ENCODE measurements at places on chromosomes 1 and 21.

DNA sequence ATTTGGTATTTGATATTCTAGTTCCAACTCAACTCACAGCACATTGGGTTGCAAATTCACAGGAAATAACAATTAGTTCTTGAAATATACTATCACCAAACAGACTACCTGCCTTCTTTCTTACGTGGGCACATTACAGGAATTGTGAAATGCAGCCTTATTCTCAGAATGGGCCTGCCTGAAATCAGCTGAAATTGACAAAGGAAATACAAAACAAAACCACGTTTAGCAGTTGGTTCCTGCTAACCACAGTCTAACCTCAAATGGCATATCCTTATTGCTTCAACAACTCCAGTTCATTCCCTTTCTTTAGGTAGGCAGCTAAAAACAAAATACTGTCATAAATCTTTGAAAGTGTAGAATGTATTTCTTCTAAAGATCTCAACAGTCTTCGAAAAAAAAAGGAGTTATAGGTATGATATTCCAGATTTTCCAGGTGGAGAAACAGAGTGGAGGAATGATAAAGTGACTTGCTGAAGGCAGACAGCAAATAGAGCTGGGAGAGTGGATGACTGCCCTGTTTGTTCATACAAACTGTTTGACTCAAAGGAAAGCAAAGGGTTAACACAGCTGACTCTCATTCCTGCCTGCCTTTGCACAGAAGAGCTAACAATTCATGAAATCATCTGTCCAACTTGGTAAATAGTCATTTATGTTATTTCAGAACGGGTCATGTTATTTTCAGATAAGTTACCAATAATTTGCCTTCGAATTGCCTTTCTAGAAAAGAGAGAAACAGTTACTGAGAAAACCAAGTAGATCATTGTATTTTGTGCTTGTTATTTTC is 1.6 kb upstream of the GREM2 start:
- peak; percentile 43 for DNase-seq

GRCh38 chr1:201648066-201648906 is 109.4 kb downstream of the NAV1 start:
- peak; percentile 79 for DNase-seq

GRCh38 chr1:201625226-201625761 is 86.4 kb downstream of the NAV1 start:
- peak; percentile 98 for DNase-seq

DNA sequence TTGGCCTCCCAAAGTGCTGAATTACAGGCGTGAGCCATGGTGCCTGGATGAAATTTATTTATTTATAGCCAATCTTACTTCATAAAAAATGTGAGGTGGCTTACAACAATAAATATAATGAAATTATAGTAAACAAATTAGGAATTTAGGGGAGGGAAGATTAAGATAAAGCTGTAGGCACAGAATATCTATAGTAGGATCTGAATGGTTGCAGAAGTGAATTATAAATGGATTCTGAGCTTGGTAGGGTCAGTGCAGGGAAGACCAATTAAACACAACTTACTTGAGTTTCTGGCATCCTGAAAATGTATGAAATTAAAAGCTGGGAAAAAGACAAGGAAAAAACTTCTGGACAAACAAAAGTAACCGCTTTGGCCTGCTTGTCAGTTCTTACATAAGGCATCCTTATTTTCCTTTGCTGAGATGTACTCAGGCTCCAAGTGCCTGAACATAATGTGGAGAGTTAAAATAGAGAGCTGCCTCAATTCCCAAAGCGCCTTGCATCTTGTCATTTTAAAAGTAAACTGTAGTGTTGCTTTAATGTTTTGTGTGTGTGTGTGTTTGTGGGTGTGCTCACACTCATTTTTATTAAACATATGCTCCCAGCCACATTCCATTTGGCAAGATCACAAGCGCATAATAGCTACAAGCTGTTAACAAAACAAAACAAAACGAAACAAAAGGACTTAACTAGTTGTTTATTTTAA is 247.3 kb downstream of the S1PR1 start:
- DNase-seq: peak; percentile 17

DNA sequence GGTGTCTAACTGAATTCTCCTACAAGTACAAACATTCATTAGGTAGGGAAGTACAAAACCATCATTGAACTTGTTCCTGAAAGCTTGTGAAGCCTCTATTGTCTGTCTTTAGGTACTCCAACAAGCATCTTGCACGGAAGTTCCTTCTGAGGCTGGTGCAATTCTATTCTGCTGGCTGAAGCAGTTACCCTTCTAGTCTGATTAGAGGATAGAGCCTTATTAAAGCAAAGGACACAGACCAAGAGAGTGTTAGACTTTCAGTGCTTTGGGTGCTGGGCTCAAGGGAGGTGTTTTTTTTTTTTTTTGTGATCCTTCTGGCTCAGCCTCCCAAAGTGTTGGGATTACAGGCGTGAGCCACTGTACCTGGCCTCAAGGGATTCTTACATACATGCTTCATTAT is 43.8 kb downstream of the HHAT start:
- DNase-seq: no peak

DNA sequence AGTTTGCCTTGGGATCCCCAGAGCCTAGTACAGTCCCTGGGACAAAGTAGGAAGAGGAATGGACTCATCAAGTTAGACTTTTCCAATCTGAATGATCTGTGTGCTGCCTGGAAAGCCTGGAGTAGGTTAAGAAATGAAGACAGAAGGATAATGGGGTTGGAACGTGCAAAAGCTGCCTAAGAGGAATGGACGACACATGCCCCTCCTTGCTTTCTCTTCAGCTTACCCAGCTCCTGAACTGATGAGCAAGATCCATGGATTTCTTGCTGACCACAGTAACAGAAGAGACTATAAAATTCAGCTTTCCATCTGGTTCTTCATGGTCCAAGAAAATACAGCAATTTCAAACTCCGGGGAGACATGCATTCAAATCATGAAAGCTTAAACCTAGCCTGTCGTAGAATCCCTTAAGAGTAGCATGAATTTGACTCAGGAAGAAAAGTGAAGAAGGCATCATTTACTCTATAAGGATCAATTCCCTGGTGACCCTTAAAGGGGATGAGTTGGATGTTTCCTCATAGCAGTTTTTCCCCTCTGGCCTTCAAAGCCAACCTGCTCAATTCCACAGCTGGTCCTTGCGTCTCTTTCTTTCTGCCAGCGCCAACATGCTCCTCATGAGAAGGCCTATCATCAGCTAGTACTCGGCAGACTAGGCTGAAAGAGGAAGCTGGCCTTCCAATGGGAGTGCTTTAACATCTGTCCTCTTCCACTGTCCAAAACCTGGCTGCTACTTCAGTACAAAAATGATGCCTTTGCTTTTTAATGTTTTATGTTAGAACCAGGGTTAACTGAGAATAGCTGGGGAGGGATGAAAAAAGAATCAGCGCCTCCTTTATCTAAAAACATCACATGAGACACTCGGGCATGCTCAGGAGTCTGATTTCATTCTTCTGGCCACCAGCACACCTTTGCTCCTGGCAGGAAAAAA is 5.7 kb upstream of the PEF1 start:
- peak; percentile 58 for DNase-seq

- peak; percentile 58 for DNase-seq
Observed at GRCh38 chr1:219412772-219413171, 200.1 kb downstream of the ZC3H11B start.

DNA sequence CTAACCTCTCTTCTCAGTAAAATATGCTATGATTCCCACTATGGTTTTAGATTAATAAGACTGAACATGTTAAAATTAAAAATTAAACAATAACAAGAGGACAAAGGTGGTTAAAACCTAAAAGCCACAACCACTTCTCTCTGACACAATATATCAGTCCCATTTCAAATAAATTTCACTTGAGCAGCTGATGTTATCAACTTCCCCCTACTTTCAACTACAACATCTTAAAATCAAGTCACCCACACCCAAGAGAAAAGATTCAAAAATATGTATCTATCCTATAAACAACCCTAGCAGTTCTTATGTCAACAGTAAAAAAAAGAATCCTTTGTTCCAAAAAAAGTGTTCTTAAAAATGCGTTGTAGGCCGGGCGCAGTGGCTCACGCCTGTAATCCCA is 7.5 kb downstream of the PUM1 start:
- no peak for DNase-seq

DNA sequence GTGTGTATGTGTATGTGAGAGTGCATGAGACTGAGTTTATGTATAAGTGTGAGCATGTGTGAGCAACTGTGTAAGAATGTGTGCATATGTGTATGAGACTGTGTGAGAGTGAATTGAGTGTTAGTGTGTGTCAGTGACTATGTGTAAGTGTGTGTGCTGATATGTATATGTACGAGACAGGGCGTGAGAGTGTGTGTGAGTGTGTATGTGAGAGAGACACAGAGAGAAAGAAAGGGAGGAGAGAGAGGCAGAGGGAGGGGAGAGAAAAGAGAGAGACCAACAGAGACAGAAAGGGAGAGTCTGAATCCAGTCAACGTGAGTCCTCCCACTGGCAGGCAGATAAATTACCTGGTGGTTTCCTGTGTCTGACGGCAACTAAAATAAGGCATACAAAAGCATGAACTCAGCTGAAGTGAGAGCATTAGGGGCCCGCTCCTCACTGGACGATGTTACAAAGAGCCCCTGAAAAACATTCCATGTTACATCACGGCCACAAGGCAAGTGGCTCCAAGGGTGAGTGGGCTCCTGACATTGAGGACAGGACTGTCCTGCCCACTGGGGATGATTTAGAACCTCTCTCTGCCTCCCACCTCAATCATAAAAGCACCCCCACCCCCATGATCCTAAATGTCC is 66.6 kb upstream of the TIAM1 start:
- no peak for DNase-seq

DNA sequence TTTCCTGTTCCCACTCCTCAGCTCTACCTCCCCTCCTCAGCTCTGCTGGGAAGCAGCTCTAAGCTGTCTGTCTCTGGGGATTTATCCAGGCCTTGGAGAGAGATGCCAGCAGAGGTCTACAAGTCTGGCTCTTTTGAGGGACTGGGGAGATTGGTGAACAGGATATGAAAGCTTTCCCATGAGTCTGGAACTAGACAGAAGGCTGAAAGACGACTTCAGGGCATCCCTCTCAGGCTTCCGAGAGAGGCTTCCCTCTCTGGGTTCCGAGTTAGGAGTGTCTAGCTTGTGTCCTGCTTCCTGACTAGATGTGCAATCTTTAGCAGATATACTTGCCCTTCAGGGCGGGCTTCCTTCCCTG is 733 bp downstream of the TMEM35B start:
- DNase-seq: peak; percentile 49

DNA sequence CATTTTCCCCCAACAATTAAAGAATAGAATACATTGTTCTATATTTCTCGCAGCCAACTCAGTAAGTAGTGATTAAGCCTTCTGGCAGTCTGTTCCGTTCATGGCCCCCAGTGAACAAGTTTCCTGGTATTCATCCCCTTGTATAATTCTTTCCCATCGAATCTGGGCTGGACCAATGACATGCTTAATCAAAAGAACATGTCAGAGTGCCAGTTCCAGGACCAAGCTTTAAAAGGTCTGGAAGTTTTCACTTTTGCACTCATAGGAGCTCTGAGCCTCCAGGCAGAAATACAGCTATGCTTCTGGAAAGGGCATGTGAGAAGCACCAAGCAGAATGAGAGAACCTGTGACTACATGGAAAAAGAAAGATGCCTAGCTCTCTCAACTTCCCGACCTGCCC is 22.5 kb upstream of the DPYD start:
- DNase-seq: peak; percentile 94

DNA sequence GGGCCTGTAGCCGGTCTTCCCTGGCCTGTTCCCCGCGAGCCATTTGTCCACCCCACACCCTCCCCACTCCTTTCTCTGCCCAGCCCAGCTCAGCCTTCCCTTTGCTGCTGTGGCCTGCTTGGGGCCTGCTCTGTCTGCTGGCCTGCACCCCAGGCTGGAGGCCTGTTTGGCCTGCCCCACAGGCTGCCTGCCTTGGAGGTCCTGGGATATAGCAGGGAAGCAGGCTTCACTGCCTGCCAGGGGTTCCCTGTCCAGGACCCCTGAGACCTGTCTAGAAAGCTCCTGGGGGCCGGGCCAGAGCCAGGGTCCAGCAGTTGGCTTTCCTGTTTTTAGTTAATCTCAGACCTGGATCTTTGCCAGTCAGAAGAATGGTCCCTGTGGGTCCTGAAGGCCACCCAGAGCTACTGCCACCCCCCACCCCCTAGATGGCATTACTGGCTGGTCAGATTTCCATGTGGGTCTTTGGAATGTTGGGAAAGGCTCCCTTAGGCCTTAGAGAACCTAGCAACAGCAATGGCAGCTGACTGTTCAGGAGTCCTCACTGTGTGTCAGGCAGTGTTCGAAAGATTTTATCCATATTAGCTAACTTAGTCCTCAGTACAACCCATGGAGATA is 7.7 kb downstream of the ZNF362 start:
- DNase-seq: no peak

GRCh38 chr1:6868660-6869380 is 83.6 kb downstream of the CAMTA1 start:
- no peak for DNase-seq

- no peak for DNase-seq
Observed at GRCh38 chr1:169890761-169891538, 2.7 kb downstream of the SCYL3 start.

DNA sequence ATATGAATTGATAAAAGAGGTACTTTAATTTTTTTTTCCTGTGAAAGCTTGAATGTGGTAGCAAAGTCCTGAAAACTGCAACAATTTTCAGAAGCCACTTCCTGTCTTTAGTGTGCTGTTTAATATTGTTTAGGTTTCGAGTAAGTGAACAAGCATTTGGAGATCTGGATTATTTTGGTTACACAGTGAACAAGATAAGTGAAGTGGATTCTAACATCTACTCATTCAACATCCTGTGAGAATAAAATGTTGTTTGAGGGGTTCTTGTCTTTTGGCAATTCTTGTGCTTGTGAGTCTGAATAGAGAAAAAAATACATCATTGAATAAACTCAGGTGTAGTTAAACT is 35.2 kb upstream of the PLA2G4A start:
- no peak for DNase-seq

- DNase-seq: no peak
Observed at GRCh38 chr1:184152974-184153373, 101.4 kb downstream of the TSEN15 start.

DNA sequence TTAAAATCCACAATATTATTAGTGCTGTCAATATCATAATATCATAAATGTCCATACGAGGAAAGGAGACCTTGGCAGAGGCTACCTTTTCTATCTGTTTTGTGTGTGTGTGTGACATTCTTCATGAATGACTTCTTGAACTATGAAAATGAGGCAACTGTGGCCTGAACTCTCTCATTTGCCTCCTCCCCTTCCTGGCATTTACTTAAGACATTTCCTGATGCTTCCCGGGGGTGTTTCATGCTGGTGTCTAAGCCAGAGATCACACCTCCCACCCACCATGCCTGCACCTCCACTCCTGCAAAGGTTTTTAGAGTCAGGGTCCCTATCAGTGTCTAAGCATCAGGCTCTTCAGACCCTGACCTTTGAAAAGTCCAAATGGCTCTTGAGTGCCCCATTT is 420.9 kb downstream of the KIF26B start:
- DNase-seq: peak; percentile 60

- no peak for DNase-seq
Observed at GRCh38 chr1:22197644-22198043, 54.7 kb upstream of the WNT4 start.

DNA sequence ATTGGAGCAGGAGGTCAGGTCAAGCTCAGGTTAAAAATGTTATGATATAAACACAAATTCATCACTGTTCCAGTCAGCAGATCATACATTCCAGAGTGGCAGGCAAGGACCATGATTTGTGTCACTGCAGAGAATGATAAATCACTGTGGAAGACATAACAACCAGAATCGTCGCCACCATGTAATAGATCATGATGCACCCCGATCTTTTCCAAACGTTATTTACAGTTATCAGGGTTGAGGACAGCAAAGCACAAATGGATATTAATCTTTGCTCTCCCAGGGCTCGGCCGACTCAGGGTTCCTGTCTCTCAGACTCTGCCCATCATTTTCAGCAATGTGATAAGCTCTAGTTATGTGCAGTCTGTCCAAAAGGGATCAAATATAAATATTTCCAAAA is 122.7 kb downstream of the ZBTB18 start:
- DNase-seq: no peak
